ENCODE measurements at places on chromosomes 3 and 15.

- no peak for DNase-seq
These were observed 16.9 kb downstream of the CSPG4 start for GRCh38 chr15:75695634-75696310.

- DNase-seq: no peak
These were observed 4.8 kb upstream of the ZMAT3 start for GRCh38 chr3:179076243-179077027.

GRCh38 chr15:40047415-40048210, 8.6 kb upstream of the SRP14 start:
- peak; percentile 63 for DNase-seq

DNA sequence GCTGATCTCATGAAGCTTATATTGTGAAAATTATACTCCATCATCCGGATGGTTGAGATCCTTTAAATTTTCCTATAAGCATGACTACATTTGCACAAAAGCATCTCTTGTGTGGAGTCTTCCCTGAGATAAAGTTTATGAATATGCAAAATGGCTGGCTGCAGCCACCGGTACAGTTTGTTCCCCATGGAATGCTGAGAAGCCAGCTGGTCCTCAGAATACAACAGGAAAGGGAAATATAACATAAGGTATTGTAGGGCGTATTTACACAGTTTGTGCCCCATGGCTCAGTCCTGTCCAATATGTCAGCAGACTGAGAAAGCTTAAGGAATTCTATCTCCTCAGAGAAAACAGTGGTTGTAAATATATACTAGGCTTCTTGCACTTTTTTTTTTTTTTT, 468.6 kb downstream of the CNTN6 start:
- DNase-seq: no peak

- DNase-seq: no peak
These were observed 44.5 kb upstream of the ZPLD1 start for GRCh38 chr3:102390171-102390864.

- DNase-seq: no peak
These were observed 7.8 kb upstream of the CCR1 start for GRCh38 chr3:46215810-46216414.

GRCh38 chr3:13708301-13708700, 159.4 kb downstream of the FBLN2 start:
- DNase-seq: no peak

- no peak for DNase-seq
These were observed 23.5 kb upstream of the PAQR5 start for GRCh38 chr15:69275074-69275670.

GRCh38 chr3:157393113-157393512, 43.5 kb upstream of the PTX3 start:
- DNase-seq: no peak

DNA sequence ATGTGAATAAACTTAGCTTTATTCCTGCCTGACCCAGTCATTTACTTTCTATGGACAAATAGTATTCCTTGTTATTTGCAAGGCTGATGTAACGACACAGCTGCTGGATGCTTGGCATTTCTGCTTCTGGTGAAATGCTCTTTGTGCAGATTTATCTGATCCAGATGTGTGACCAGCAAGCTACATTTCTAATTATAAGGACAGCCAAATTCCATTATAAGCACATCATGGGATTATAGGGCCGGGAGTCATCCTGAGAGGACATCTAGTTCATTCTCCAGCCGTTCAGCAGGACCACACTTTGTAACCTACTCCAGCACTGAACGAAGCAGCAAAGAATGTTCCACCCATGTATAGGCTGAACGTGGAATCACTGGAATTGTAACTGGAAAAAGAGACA, 42.9 kb downstream of the FNDC3B start:
- peak; percentile 64 for DNase-seq

DNA sequence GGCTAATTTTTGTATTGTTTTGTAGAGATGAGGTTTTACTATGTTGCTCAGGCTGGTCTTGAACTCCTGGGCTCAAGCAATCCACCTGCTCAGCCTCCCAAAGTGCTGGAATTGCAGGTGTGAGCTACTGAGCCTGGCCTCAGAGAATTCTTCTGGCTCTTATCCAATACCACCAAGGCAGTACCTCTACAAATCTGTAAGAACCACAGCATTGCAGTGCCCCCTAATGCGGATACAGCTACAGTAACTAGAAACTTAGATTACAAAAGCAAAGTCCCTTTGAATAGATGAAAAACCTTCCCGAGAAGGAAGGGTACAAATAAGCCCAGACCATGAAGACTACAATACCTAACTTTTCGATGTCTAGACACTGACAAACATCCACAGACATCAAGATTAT, 107.9 kb upstream of the DPPA4 start:
- no peak for DNase-seq

- DNase-seq: no peak
These were observed 283.9 kb downstream of the GRM7 start for GRCh38 chr3:7144697-7145308.

DNA sequence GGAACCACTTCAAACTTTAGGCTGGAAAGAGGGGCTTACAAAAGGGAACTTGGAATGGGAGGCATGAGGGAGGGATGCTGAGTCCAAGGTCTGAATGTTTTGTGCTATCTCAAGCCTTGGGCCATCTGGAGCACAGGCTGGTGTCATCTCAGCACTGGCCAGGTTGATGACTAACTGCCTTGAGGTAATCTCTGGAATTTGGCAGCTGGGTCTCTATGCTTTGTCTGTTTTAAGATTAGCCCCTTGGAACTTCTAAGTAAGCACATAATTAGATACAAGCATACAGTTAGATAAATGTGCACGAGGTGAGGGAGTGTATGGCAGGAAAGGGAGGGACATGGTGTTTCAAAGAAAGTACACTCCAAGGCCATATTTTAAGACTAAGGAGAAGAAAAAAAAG, 252.4 kb upstream of the CCDC54 start:
- no peak for DNase-seq

DNA sequence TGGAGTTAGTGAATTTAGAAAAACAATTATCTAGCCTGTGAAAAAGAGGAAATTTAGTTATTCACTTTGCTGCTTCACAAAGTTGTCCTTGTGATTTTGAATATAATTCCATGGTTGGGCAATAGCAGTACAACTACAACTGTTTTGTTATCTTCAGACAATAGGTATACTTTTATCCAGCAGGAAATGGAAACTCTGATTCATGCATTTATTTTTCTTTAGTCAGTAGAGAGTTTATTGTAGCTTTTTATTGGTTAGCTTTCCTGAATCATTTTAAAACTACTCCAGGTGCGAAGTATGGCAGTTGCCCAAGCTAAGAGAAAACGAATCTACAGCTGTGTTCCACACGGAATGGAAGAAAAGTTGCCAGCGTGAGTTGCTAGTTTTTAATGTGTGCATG, 80.3 kb downstream of the TM4SF4 start:
- DNase-seq: no peak

DNA sequence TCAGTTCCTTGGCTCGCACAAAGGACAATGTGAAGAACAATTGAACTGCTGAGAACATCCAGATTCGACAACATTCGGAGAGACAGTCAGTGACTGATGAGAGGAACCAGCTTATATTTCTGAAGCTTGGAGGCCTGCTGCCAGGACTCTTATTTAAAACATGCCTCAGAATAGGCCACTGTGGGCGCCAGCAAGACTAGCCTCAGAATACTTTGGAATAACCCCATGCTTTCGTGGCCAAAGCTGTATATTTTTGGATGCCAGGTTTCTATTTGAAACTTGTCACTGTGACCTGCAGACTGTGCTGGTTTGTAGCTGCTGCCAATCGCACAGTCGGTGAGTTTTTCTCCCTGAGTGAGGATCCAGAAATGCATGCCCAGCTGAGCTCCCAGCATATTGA, 129.9 kb upstream of the UBE3A start:
- DNase-seq: peak; percentile 79

- DNase-seq: no peak
These were observed 9.5 kb downstream of the CHSY1 start for GRCh38 chr15:101242160-101242998.

GRCh38 chr3:159219231-159219630, 417.4 kb downstream of the MFSD1 start:
- DNase-seq: no peak

DNA sequence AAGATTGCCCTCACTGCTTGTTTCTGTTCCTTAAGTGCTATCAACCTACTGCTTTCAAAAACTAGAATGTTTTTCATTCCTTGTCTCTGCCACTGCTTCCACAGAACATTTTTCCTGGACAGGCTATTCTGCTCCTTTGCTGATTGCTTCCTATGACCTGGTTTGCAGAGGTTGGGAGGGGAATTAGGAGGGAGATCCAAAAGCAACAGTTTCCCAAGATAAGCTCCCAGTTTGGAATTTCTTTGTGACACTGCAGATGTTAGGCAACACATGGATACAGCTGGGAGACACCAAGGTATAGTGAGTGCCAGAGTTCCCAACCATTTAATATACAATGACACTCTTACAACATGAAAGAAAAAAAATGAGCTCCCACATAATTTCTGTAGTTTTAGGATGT, 1036.5 kb downstream of the ROBO2 start:
- no peak for DNase-seq

- peak; percentile 39 for DNase-seq
These were observed at the start of gene ITIH3 for GRCh38 chr3:52794612-52795099. Gene ITIH3 (plus strand): TSS chr3:52794796. CDS start chr3:52794804, 8 bp downstream.

DNA sequence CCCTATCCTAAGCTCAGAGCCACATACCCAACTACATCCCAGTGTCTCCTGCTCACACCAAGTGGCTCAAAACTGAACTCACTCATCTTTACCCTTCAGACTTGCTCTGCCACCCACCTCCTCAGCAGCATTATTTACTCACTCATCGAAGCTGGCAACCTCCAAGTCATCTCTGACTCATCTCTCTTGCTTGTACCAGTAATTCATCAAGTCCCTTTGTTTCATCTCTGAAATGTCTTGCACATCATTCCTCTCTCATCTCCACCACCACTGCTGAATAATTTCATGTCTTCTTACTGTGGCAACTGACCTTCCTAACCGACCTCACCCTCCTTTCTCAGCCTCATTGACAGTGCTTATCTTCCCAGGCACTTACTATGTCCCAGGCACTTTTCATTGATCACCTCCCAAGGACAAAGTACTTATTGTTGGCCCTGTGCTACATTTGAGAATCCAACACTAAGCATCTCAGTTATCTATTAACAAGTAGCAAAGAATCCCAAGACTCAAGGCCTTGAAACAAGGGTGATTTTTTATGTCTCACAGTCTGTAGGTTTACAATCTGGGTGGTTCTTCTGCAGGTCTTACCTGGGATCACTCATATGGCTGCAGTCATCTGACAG, 82.0 kb downstream of the MRPL46 start:
- DNase-seq: no peak

DNA sequence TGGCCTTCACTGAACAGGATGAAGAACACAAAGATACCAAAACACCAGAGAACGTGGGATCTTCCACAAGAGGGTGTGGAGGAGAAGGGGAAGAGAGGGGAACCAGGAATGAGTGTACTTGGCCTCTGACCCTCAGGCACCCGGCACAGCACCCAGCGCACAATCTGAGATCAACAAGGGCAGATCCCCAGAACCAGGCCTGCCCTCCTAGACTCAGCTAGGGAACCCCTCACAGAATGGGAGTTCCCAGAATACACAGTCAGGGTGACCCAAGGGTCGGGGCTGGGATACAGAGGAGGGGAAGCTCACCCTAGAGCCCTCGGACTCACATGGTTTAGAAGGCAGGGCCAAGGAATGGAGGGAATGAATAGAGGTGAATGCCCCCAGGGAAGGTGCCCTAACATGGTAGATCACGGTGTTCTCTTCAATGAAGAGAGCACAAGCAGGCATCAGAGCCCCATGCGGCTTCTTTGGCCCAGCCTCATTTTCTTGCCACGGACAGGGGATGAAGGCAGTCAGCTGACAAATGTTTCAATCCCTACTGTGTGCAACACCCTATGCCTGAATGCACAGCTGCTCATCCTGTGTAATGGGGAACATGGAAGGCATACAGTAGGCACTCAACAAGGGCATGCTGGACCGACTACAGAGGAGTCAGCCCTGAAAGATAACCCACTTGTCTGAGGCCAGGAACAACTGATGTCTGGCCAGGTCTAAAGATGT, 13.1 kb downstream of the BMF start:
- DNase-seq: no peak

GRCh38 chr3:154642145-154642544, 212.2 kb upstream of the GPR149 start:
- DNase-seq: no peak

DNA sequence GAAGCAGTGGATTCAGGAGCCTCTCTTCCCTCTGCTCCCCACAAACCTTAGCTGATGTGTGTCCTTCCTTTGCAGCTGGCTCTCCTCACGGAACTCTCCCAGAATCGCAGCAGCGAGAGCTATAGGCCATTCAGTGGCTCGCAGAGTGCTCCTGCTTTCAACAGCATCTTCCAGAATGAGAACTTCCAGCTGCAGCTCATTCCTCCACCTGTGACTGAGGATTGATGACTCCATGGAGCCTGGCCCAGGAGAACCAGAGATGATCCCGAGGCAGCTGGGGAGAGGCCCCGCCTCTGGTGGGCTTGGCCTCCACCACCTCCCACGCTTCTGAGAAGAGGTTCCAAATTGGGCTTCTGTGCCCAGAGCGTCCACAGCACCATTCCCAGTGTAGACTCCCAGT, 101.1 kb downstream of the C3orf70 start:
- DNase-seq: no peak

GRCh38 chr3:160982491-160982890, 122.7 kb downstream of the B3GALNT1 start:
- no peak for DNase-seq

- no peak for DNase-seq
These were observed 28.1 kb upstream of the SPRED1 start for GRCh38 chr15:38224486-38224885.

DNA sequence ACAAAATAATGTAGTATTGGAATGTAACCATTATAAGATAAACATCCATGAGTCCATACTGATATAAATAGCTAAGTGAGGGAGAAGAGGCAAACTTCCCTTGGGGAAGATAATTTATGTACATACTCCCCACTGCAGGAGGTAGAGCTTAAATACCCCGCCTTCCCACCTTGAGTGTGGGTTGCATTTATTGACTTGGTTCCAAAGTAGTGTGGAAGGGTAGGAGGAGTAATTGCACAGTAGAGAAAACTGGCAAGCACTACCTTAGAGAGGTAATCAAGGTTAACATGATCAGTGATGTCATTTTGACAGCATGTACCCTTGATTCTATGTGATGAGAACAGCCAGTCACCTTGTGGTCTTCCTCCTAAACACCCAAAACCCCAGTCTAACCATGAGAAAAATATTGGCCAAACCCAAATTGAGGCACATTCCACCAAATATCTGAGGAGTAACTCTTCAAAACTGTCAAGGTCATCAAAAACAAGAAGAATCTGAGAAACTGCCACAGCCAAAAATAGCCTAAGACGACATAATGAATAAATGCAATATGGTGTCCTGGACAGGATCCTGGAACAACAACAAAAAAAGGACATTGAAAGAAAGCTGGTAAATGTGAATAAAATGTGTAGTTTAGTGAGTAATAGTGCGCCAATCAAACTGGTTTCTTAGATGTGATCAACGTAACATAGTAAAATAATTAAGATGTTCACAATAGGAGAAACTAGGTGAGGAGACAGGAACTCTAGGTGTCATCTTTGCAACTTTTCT, 774 bp upstream of the CNOT10 start:
- DNase-seq: no peak

GRCh38 chr3:34676436-34676835, 878.0 kb downstream of the PDCD6IP start:
- no peak for DNase-seq

GRCh38 chr3:87975716-87976115, 83.1 kb downstream of the CGGBP1 start:
- no peak for DNase-seq

- DNase-seq: no peak
These were observed 4.0 kb downstream of the STX19 start for GRCh38 chr3:94024385-94024784.

Measured in tibial artery (tissue), 4 donors.